ENCODE measurements at places on chromosomes 3 and 15.

- DNase-seq, result no peak
Observed at GRCh38 chr3:26102376-26102775, 312.5 kb downstream of the OXSM start.

DNA sequence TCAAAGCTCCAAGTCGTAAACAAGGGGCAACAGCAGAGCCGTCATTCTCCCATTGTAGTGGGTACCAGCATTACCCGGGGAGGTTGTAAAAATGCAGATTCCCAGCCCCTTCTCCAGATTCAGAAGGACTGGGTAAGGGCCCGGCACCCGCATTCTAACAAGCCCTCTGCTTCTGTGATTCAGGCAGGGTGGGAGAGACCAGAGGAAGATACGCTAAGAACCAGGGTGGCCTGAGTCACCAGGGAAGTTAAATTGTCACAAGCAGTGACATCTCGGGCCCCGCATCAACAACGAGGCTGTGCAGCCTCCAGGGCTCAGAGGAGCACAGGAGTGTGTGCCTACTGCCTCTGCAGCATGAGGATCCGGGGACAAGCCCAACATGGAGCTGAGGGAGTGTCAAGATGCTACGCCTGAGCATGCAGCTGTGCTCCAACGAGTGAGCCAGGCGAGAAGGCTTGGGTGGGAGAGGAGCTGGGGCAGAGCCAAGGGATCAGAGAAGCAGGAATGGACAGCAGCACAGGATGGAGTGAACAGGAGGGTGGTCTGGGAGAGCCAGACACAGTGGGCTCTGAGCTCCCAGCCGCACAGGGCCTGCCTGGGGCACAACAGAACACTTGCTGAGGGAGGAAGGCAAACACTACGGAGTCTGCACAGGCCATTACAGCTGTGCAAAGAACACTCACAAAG, 68.5 kb downstream of the CPN2 start:
- DNase-seq, result peak; percentile 55

- no peak for DNase-seq
Observed at GRCh38 chr3:196789885-196790359, 50.3 kb downstream of the PAK2 start.

DNA sequence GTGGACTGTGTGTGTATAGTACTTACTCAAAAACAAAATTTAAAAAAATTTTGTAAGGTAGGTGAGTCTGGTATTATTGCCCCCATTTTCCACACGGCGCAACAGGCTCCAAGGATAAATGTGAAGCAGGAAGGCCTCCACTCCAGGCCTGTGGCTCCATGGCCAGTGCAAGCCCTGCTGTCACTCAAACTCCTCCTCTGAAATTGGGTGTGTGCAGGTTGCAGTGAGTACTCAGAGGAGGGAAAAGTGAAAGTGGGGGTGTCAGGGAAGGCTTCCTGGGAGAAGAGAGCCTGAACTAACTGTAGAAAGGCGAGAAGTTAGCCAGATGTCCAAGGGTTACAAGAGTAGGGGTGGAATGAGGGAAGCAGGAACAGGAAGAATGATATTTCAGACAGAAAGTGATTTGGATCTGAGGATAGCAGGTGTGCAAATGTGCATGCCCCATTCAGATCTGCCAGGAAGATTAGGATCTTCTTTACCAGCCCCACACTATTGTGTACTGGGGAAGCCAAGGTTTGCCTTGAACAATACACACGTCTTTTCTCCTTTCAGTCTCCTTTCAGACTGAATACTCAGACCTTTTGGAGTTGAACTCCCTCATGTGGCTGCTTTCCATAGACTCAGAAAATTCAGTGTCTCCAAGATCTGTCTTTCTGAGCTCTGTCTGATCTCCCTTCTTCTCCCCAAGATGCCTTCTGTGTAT, 48.7 kb upstream of the RYK start:
- DNase-seq, result no peak

- DNase-seq, result no peak
Observed at GRCh38 chr15:59376733-59377132, 4.1 kb upstream of the MYO1E start.

DNA sequence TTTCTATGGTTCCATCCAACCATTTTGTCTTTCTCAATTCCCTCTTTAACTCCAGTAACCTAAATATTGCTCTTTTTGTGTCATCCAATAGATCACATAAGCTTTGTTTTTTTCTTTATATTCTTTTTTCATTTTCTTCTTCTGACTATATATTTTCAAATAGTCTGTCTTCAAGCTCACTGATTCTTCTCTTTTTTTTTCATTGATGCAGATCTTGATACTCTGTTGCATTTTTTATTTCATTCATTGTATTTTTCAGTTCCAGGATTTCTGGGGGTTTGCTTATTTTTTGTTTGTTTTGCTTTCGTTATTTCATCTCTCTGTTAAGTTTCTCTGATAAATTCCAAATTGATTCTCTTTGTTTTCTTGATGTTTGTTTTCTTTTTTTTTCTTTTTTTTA, 36.2 kb downstream of the CLDN1 start:
- DNase-seq, result no peak
